ENCODE measurements at places on chromosomes 3 and 15.

DNA sequence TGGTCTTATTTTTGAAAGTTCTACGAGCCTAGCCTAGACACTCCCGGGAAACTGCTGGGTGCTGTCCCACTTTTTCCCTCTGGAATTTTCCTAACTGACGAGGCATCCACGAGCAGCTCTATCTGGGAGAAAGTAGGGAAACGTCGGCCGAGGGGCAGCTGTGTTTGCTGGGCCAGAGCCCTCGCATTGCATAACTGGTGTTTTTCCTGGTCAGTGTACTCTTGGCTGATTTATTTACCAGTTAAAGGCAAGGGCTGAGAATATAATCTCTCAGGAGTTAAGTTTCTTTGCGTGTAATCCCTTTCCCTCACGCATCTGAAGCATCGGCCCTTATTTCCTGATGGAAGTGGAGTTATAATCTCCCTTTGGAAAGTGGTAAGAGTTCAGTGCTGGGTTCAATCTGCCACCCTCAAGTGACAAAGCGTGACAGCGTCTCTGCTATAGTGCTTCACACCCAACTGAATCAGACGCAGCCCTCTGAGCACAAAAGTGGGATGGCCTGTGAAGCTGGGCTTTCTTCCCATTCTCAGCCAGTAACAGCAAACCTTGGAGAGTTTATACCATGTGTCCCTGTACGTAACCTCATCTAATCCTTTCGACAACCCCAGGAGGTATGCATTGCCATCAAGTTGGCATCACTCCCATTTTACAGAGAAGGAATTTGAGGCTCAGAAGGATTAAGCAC is 311.5 kb downstream of the RORA start:
- peak; percentile 44 for DNase-seq

- DNase-seq, result no peak
These were observed 177.2 kb downstream of the CBLB start for GRCh38 chr3:105691633-105692032.

GRCh38 chr15:81118361-81118760 is 15.7 kb upstream of the CFAP161 start:
- no peak for DNase-seq

DNA sequence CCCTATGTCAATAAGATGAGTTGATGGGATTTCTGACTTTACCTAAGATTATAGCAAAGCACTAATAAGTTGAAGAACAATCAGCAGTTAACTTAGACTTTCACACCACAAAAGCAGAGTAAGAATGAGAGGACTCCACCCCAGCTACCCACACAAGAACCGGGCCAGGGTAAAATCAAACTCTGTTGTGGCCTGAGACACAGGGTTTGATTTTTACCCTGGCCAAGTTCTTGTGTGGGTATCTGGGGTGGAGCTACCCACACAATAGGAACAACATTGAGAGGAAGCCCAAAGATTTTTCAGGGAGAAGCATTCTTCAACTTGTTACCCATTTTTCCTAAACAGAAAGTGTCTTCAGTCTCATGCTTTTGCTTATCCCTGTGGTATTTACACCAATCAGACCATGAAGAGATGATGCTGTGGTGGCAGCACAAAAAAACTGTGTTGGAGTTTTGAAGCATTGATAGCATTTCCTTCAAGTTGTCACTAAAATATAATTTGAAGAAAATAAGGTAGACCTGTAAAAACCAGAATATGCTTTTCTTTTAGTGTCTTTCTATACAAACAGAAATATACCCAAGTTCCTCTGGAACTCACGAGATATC is 25.6 kb downstream of the CPOX start:
- no peak for DNase-seq

DNA sequence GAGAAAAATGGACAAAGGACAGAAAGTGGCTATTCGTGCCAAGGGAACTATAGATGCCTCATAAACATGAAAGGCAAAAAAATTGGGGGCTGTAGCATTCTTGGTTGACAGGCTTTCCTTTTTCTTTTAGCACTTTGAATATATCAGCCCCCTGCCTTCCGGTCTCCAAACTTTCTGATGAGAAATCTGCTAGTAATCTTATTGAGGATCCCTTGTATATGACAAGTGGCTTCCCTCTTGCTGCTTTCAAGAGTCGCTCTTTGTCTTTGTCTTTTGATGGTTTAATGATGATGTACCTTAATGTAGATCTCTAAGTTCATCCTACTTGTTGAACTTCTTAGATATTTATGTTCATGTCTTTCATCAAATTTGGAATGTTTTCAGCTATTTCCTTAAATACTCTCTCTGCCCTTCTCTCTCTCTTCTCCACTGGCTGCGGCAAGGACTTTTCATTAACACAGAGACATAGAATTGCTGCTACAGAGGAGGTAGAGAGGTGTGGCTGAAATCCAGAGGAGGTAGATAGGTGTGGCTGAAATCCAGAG is 59.4 kb upstream of the EPHB3 start:
- no peak for DNase-seq

- no peak for DNase-seq
These were observed 298.9 kb upstream of the NR2F2 start for GRCh38 chr15:96031426-96032110.

DNA sequence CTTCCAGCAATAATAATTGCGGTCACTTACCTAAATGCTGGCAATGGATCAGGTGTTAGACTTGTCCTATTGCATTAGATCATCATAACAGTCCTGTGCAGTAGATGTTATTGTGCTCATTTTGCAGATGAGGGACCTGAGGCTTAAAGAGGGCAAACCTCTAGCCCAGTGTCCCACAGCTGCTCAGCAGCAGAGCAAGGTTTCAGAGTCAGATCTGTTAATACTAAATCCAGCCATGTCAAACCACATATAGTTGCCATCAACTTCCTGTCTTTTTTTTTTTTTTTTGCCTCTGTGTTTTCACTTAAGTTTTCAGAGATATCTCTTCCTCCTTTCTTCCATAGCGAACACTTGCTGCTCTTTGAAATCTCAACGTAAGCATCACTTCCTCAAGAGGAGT is 12.1 kb downstream of the FEZF2 start:
- no peak for DNase-seq

GRCh38 chr3:192917028-192917403 is 640 bp downstream of the MB21D2 start:
- peak; percentile 92 for DNase-seq

GRCh38 chr3:8780279-8780678 is 10.9 kb upstream of the OXTR start:
- DNase-seq, result no peak

GRCh38 chr3:128864351-128864811 is 15.0 kb upstream of the ACAD9 start:
- peak; percentile 69 for DNase-seq

Data from posterior cingulate gyrus (tissue), 11 donors.